ENCODE measurements at places on chromosomes 2 and 18.

DNA sequence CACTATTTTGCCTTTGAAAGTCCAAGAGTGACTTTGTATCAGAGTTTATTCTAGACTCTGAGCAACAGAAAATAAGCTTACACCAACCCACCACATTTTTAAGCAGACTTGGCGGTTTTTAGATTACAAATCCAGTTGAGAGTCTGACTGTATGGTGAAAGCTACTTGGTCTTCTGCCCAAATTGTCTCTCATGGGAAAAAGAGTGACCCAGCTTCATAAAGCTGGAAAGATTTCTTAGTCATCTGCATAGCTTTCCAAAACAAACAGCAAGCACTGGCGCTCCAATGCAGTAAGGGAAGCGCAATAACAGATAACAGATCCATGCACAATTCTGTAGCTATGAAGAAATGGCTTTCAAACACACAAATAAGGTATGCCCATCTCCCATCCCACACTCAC lies 7.1 kb downstream of the DSG1 start:
- no peak for DNase-seq

GRCh38 chr2:127578411-127578810 lies 42.9 kb downstream of the MYO7B start:
- no peak for DNase-seq

- no peak for DNase-seq
These were observed 615.6 kb upstream of the SOX11 start for GRCh38 chr2:5076599-5076998.

GRCh38 chr2:232629129-232629475 lies 4.3 kb upstream of the EFHD1 start:
- DNase-seq = no peak

DNA sequence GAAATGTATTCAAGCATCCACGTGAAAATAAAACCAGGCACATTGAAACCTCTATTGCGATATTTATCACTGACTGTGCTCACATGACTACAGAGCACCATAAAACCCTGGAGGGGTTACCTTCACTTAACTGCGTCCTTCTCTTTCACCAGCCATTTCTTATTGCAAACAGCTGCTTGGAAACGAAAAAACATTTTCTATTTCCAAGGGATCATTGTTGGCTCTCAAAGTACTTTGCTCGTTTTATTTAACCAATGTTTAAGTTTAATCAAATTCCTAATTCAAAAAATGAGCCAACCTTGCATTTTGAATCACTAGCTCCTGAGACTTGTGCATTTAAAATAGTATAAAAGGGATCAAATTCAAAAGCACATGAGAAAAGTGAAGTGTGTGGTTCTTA lies 134.4 kb downstream of the OSR1 start:
- DNase-seq = no peak

GRCh38 chr2:32246911-32247310 lies 17.8 kb downstream of the NLRC4 start:
- DNase-seq = no peak

DNA sequence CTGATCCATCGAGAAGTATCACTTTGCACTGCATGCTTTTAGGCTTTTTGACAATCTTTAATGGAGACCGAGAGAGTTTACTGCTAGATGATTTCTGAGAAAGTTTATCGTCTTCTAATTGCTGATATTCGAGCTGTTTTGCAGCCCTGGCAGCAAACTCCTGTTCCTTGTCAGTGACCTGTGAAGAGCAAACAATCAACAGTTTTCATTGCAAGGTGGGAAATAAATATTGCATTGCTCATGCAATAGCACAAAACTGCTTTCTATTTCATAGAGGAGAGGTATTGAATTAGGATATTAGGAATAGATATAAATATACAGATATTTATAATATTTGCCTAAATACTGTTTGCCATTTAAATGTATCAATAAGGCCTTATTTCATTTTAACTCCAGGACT lies 65.5 kb downstream of the EPB41L3 start:
- DNase-seq = no peak

DNA sequence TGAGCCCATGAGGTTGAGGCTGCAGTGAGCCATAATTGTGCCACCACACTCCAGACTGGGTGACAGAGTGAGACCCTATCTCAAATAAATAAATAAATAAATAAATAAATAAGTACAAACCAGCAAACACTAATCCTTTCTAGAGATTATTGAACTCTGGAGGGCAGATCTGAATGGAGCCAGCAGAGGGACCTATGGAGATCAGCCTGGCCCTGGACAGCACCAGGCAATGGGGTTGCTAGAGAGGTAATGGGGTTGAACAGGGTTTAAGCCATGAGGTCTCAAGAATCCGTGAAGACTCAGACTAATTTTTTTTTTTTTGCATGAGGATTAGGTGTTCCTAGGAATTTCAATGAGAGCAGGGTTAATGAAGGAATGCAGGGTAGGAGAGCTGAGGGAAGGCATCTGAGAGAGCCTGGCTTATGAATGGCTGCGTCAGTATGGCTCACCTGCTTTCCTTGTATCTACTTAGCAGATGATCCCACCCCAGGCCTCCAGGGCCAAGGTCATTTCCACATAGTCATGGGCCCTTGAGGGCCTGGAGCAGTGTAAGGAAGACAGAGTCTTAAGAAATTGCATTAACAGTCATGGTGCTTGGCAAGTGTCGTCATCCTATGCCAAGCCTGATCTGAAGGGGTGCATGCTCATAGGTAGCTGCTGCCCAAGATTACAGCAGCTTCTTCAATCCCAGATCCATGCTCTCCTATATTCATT lies 34.6 kb upstream of the IL37 start:
- DNase-seq = no peak

- peak; percentile 83 for DNase-seq
These were observed 34.5 kb downstream of the RAB31 start for GRCh38 chr18:9742524-9743131.

- no peak for DNase-seq
These were observed 23.0 kb upstream of the TNP1 start for GRCh38 chr2:216882876-216883275.

- DNase-seq = no peak
These were observed 94.1 kb downstream of the ANKRD44 start for GRCh38 chr2:197216361-197216979.

DNA sequence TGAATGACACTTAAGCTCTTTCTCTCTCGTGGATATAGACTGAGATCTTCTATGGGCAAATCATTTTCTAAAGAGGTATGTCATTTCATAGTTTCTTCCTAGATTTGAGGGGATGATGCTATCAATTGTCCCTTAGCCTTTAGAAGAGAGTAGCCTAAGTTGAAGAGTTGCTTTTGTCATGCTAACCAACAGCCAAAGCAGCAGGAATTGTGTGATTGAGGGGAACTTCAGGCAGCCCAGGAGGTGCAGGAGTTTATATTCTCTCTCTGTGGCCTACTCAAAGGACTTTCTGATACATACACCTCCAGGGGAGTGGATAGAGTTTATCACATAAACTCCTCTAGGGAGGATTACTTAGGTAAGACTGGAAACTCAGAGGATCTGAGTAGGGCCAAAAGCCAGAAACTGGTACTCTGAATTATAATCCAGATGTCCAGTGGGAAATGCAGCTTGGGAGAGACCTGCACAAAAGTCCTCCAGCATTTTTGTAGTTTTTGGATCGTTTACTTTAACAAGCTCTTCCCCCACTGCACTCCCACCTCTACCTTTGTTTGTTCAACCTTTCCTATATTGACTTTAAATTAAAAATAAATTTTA lies 150.7 kb upstream of the CCDC68 start:
- no peak for DNase-seq

- DNase-seq = no peak
These were observed 1114.6 kb upstream of the KLHL29 start for GRCh38 chr2:22270341-22270740.

- no peak for DNase-seq
These were observed 106.2 kb downstream of the COBLL1 start for GRCh38 chr2:164735309-164735919.

DNA sequence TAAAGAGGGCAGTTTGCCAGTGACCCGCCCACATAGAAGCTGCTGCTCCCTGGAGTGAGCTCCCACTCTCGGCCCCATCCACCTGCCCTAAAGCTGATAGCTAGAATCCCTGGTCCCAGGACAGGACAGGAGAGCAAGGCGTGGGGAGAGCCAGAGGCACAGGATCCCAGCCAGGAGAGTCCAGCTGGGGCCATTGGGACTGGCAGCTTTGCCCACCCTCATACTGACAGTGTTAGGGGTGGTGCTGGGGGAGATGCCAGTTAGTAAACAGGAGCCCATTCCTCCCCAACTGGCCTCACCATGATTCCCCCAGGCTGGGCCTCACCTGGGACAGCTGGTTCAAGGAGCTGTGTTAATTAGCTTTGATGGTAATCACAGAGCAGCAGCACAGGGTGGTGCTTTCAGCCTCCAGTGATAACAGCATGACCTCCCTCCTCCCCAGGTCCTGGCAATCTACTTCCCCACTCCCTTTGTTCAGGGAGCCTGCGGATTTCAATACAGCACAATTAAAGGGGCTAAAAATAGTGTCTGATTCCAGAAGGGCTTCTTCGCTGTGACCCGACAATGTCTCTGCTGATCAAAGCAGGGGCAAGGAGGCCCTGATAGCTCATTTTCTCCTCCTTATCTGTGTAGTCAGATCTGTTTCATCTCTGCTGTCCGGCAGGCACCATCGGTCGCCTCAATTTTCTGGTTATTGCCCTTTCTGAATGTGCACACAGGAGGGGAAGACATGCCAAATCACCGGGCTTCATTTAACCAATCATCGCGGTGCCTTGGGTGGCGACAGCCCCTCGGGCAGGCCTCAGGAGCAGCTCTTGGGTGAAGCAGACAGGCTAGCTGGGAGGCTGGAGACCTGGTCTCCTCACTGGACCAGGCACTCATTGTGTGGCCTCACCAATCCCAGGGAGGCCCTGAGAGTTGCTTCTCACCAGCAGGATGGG lies 119.9 kb upstream of the TEX51 start:
- no peak for DNase-seq

DNA sequence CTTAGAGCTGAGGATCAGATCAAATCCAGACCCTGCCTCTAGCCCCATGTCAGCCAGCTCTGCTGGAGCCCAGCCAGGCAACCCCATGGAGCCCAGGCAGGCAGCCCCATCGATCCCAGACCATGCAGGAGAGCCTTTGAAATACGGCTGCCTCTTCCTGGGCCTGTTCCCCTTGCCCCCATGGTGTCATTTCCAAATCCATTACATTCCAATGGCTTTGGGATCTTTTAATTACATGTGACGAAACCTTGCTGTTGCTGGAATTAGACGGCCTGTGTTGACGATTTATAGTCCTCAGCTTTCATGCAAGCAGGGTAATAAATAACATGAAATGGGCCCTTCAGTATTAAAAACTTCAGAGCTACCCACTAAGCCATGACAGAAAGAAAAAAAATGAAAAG lies 75.8 kb upstream of the SLC14A2 start:
- no peak for DNase-seq

- DNase-seq = peak; percentile 16
These were observed 572 bp downstream of the RPS27A start for GRCh38 chr2:55232863-55233657.

DNA sequence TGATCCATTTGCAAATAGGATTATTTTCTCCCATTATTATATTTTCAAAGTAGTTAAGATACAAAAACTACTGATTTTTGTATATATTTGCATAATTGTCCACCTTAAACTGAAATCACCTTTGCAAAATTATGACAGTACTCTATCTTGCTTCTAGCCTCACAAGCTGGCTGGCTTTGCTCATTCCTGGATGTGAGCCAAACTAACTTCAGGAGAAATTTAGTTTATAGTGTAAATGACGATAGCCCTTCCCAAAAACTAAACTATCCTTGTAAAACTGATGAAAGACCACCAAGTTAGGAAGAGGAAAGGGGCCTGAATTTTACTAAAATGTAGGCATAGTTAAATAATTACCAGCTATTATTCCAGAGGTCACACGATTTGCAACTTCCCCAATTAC lies 87.3 kb downstream of the ADD2 start:
- DNase-seq = no peak

- no peak for DNase-seq
These were observed 70.5 kb upstream of the RTN4 start for GRCh38 chr2:55120634-55121359.

DNA sequence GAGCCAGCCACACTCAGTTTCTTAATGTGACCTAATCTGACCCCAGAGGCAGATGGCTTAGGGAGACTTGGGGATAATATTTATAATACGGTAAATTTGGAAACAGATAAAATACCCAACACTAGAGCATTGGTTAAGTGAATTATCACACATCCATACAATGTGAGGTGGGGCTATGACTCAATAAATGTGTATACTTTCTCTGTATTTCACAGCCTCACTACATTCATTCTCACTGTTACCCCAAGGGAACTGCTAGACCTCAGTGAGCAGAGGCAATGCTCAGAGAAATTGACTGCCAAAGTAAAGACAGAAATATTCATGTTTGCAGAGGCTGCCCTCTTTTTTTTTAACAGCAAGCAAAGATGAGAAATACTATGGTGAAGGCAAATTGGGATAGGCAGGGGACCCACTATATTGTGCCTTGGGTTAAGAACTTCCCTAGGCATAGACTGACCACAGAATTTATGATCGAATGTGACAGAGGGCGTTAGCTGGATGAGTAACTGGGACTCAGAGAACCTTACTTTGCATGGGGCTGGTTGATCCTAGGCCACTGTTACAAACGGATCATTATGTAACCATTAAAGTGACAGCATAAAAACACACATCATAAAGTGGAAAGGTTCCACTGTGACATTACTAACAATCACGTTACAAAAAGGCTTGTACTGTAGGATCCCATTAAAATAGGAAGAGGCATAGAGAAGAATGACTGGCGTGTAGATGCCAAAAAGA lies 246.0 kb upstream of the LYPD1 start:
- DNase-seq = no peak

DNA sequence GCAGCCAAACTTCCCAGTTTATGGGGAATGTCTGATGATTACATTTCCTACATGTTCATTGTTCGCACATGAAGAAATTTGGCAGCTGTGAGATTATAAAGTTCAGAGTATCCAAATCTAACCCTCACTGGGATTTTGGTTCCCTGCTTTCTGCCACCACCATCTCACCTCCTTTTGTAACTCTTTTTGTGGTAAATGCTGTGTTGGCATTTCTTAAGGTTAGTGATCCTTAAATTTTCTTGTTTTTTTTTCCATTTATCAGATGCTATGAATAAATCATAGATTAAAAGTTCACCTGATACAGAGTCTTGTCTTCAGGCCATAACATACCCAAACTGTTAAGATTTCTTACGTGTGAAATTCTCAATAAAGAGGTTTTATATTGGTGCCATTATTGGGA lies 8.5 kb upstream of the TBR1 start:
- DNase-seq = no peak

- DNase-seq = no peak
These were observed 179.0 kb upstream of the HAAO start for GRCh38 chr2:42971381-42971780.

DNA sequence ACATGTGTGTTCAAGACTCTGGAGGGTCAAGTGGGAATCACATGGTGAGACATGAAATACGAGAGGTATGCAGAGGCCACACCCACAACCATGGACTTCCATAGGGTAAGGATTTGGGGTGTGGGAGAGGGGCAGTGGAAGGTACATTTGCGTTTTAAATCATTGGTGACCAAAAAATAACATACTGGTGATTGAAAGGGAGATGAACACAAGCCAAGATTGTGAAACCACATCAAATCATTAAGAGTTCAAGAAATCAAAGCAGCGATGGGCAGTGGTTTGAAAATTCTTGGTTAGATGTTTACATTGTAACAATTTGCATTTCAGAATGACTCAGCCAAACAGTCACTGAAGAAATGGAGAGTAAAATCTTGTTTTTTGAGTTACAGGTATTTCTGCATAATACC lies 1.9 kb upstream of the CABYR start:
- DNase-seq = no peak
